ENCODE measurements at places on chromosomes 2 and 18. TPM values are rescaled to one million over a fixed set of nuclear protein-coding genes. Genes with fewer than 3 reads are reported as not detected.

The UGT1A5 gene
- total RNA-seq: not detected

GRCh38 chr2:128263902-128264331, 54.8 kb downstream of the HS6ST1 start:
- DNase-seq: peak; percentile 25

The TLX2 gene
- not detected for total RNA-seq

DNA sequence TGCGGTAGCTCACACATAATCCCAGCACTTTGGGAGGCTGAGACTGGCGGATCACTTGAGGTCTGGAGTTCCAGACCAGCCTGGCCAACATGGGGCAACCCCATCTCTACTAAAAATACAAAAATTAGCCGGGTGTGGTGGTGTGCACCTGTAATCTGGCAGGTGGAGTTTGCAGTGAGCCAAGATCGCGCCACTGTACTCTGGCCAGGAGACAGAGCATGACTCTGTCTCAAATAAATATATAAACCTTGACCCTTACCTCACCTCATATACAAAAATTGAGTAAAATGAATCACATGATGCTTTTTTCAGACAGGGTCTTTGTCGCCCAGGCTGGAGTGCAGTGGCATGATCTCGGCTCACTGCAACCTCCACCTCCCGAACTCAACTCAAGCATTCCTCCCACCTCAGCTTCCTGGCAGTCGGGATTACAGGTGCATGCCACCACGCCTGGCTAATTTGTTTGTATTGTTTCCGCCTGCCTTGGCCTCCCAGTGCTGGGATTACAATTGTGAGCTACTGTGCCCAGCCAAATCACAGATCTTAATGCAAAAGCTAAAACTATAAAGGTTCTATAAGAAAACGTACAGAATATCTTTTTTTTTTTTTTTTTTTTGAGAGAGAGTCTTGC, 25.3 kb downstream of the XPO1 start:
- DNase-seq: no peak

The ABCG8 gene
- total RNA-seq: not detected

The PAPOLG gene
- 26.0 TPM for total RNA-seq

- DNase-seq: no peak
Measured at GRCh38 chr18:4134700-4135099, 320.4 kb downstream of the DLGAP1 start.

DNA sequence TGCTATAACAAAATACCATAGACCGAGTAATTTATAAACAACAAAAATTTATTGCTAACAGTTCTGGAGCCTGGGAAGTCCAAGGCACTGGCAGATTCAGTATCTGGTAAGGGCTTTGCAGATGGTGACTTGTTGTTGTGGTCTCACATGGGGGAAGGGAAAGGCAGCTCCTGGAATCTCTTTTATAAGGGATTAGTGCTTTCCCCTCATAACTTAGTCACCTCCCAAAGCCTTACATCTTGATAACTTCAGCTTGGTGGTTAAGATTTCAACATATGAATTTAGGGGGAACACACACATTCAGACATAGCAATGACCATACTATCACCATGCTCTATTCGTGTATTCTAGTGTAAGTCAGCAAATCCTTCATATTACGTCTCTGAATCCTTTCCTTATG, 447.6 kb upstream of the TCF4 start:
- no peak for DNase-seq

DNA sequence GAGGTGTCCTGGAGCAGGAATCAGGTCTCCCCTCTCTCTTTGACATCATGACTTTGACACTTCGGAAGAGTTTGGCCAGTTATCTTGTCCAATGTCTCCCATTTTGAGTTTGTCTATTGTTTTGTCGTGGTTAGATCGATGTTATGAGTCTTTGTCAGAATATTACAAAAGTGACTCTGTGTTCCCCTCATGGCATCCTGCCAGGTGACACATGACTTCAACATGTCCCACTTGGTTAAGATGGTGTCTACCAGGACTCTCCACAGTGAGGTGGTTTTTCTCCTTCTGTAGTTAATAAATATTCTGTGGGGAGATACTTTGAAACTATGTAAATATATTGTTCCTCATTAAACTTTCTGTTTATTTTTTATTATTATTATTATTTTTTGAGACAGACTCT, 76.6 kb upstream of the BZW1 start:
- no peak for DNase-seq

DNA sequence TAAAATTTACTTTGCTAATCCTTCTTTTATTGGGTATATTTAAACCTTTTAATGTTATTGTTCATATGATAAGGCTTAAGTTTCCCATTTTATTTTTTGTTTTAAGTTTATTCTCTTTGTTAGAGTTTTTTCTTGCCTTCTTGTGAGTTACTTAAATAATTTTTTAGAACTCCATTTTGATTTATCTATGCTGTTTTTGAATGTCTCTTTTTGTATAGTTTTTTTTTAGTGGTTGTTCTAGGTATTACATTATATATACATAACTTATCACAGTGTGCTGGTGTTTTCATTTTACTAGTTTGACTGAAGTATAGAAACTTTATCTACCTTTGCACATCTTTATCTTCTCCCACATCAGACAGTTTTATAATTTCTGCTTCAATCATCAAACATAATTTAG, 49.4 kb upstream of the TGFA start:
- DNase-seq: no peak

- DNase-seq: no peak
Measured at GRCh38 chr2:46067501-46068305, 229.5 kb upstream of the EPAS1 start.

DNA sequence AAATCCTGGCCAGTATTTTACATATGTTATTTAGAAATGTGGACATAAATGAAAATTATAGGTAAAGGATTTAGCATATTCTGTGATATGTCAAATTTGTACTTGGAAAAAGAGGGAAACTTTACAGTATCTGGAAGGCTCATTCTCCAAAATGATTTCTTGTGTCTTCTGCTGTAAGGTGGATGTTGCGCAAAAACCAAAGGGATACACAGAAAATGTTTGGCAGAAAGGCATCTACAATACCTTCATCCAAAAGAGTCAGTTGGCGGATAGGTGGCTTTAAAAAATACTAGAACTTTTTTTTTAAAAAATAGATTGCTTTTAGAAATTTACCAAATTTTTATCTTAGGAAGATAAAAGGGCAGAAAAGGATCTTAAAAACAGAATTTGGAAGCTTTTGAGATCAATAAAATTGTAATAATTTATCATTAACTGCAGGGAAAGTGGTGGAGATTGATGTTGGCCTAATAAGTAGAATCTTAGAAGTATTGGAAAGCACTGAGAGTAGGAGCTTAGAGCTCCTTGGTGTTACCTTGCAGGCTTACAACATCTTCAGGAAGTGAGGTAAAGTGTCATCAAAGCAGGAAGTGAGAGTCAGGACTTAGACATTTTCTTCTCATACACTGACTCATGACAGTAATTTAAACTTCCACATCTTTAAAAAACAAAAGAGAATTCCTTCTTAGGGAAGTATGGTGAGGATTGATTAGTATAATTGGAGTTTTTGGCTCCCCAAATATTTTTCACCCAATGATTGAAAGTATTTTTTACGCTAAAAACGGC, 2.1 kb downstream of the NABP1 start:
- DNase-seq: no peak

The COL3A1 gene
- total RNA-seq: not detected

The NT5DC4 gene
- not detected for total RNA-seq
